ENCODE measurements at places on chromosomes 11 and 22.
A peak's percentile ranks its signal among the peaks of the same experiment; 100 is the strongest.

- DNase-seq = no peak
Measured at GRCh38 chr11:117219995-117220394, 11.9 kb downstream of the PCSK7 start.

DNA sequence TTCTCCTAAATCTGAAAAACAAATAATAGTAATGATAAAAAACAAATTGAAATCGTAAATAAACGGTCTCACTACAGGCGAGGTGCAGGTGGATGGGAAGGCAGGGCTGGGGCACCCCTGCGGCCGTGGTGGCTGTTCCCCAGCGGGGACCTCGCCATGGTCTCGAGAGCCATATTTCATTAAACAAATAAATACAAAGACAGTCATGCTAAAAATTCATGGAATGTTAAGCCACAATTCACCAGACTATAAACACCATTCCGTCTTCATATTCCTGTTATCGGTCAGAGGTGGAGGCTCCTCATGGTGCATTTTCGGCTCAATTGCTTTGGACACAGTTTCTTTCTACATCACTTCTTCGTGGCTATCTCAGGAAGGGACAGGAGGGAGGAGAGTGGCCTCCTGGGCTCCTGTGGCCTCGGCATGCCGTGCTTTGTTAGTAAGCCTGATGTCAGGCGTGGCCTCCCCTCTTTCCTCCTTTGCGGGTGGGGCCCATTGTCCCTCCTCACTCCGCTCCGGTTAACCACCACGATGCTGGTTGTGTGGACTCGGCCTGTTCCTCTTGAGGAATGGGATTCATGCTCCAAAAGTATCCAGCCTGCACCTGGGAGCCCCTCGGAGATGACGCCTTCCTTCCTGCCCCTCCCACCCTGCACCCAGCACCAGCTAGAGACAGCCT lies 16.1 kb upstream of the BRSK2 start:
- DNase-seq = peak; percentile 52

GRCh38 chr11:120586072-120586471 lies 74.5 kb downstream of the GRIK4 start:
- no peak for DNase-seq

DNA sequence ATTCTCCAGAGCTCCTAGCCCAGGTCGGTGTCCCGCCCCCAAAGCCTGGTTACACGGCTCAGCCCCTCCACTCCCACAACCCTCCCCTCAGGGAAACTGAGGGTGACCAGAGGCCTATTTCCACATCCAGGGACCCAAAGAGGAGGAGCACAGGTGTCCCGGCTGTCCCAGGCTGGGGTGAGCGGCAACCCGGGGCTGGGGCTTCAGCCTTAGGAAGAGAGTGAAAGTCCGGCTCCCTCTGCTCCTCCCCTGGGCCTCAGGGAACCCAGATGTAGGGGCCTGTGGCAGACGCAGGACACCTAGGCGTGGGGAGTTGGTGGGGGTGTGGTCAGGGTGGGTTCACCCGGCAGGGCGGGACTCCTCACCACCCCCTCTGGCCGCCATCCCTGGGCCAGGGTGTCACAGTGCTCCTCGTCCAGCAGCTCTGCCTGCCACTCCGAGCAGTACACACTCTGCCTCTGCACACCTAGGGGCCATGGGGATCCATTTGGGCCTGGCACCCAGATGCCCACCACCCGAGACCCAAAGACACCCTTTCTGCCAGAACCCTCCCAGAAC lies 63.1 kb downstream of the ARFGAP3 start:
- DNase-seq = no peak

DNA sequence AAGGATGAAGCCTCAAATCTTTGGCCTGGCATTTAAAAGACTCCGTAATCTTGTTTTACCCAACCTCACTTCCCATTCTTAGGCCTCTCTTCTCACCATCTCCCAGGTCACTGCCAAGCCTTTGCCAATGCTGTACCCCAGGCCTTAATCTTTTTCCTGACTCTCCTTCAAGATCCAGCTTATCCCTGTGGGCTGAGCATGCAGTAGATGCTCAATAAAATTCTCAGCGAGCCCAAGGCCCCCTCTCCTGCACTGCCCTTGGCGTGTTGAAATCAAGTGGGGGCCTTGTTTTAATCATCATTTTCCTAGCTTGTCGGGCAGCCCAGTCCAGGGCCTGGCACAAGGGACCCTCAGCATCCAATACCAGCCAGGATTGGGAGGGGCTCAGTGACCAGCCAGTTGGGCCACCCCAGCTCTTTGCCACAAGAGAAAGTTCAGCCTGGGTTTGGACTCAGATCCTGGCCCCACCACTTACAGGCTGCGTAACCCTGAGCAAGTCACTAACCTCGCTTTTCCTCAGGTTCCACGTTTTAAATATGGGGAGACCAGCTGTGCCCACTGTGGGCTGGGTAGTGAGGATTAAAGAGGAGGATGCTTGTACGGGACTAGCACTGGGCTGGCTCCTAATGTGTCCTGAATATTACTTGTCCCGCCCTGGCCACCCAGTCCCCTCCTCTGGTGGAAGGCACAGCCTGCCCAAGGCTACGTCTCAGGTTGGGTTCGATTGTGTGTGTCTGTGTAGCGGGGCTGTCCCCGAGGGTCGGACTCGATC lies 943 bp upstream of the YWHAH start:
- no peak for DNase-seq

DNA sequence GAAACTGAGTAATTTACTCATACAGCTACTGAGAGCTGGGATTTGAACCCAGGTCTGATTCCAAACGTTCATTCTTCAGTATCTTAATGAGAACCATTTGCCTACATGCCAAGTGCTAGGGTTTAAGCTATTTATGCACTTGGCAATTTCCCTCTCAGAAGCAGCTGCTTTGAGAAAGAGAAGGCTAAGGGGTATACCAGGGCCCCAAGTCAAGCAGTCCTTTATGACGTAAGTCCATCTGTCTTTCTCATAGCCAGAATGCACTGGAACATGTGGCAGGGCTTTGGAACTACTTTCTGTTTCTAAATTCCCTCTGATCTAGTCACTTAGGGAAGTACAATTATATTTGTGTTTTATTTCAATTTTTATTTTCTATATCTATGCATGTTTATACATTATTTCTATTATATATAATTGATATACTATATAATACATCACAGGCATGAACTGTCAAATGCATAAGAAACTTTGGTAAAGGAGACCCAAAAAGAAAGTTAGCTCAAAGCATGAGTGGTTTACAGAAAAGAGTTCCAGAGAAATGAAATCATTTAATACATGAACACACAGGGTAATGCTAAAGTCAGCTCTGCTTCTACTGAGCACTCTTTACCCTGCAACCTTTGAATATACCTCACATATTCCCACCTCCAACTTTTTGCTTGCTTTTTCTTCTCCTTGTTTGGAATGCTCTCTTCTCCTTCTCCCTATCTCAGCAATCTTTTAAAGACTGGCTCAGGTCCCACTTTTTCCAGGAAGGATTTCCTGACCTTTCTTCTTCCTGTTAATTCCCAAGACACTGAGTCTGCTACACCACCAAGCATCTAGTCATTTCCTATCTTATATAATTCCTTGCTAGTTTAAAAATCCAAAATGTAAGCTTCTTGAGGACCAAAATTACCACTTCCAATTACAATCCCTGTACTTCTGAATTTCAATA lies 80.5 kb upstream of the GDPD4 start:
- peak; percentile 40 for DNase-seq

DNA sequence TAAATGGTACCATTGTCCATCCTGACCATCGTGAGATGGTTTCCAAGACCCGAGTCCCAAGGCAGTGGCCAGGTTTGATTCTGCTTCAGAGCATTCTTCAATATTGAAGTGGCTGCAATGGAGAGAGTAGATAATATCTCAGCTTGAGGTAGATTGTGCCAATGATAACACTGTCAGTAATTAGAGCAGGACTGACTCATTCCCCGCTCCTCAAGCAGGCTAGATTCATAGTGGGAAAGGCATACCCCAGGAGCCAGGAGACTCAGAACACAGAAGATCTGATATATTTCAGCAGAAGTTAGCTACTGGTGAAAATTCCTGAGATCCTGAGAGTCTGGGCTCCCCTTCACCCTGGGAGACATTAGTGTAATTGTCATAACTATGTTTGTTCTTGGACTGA lies 55.6 kb upstream of the LARGE1 start:
- no peak for DNase-seq

DNA sequence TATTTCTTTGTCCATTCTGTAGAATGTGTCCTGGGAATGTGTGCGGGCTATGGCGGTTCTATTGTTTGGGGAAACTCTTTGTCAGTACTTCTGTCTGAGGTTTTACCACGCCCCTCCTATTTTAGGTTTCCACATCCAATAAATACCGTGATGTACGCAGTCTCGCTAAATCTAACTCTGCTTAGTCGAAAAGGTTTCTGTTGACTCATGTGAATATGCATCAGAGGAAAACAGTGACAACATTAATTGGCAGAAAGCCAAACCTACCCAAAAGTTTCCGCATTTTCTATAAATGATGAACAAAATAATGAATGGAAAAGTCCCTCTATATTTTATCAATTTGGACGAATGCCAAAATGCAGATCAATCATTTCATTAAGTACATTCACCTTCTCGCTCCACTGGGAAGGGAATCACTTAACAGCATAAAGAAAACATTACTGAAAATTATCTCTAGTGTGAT lies 143.4 kb downstream of the MAML2 start:
- peak; percentile 57 for DNase-seq

- DNase-seq = no peak
Measured at GRCh38 chr11:19821993-19822392, 109.4 kb downstream of the NAV2 start.

DNA sequence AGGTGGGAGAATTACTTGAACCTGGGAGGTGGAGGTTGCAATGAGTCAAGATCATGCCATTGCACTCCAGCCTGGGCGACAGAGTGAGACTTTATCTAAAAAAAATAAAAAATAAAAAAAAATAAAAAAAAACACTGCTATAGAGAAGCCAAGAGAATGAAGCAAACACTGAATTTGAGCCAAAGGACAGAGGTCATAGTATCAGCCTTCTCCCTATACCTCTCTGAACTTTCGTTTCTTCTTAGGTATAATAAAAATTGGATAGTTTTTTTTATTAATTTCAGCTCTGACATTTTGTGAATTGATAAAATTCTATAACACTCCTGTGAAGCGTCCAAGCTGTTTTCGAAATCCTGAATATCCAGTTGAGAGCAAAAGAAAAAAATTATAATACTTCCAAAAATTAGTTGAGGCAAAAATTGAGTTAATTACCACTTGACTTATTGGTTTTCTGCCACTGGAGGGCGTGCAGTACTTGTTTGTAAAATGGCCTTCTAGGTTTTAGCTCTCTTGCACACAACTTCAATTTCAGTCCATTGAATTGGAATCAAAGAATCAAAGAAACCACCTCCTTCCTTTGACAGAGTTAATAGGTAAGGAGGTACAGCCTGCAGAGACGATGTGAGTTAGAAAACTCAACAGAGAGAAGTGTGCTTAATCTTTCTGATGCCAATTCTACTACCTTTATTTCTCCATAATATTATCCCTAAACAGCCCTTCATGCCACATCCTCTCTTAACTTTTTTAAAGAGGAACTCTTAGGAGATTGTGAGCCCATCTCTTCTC lies 143.2 kb downstream of the BBOX1 start:
- peak; percentile 69 for DNase-seq

DNA sequence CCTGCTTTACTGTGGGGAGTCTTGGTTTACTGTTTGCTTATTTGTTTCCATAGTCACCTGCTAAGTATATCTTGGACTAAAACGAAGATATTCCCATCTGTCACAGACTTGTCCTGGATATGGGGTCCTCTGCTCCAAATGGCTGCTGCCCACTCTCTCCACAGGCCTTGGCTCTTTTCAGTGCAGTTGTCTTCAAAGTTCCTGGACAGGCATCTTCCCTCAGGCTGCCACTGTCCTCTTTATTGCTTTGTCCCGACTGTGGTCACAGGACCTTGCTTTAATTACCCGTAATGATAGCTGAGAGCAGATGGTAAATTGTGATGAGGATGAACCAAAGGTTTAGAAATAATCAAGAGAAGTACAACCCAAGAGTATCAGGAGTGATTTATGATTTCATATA lies 713.9 kb upstream of the CCDC179 start:
- no peak for DNase-seq

DNA sequence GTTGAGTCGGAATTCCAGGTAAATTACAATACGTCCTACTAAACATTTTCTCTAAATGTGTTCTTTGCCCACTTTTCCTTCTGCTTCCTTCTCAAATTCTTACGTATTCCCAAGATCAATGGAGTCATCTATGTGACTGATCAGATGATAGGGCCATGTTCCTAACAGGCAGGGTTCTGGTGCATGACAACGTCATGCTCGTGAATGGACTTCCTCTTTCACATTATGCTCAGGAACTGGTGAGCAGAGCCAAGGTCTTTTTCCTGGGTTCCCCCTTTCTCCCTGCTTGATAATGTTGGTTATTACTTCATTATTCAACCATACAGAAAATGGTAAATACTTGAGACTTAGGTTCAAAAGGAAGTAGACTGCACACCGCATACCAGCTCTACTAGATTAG lies 789.4 kb downstream of the OPCML start:
- no peak for DNase-seq

DNA sequence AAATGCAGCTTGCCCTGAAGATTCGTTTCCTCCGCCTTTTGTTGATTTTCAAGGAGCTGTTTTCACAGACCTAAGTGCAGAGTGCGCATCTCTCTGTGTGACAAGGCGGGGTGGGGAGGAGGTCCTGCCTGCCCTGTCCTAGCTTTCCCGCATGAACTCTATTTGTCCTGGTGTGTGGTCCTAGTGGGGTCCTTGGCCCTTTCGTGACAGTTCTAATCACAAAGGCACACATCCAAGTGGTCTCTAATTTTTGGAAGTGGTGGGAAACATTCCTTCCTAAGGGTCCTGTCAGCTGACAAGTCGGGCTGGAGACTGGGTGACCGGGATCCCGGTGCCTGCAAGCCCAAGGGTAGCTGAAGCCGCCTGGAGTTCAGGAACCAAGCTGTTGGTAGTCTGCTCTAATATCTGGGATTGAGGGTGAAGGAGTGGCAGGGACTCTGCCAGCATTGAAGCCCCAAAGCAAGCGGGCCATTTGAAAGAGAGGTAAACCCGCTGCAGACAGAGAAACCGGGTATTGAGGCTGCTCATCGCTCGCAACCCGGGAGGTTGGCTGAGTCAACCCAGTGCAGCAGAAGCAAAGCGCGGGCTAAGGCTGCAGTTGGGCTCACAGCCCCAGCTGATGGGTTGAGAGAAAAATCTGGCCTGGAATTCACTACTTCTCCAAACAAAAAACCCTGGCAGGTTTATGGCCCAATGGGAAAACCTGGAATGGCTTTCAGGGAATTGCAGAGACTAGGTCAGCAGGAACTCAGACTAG lies 28.1 kb upstream of the FBXO3 start:
- peak; percentile 93 for DNase-seq

- peak; percentile 56 for DNase-seq
Measured at GRCh38 chr11:28963187-28963586, 855.0 kb downstream of the METTL15 start.

GRCh38 chr11:34318111-34319037 lies 39.4 kb downstream of the ABTB2 start:
- no peak for DNase-seq

DNA sequence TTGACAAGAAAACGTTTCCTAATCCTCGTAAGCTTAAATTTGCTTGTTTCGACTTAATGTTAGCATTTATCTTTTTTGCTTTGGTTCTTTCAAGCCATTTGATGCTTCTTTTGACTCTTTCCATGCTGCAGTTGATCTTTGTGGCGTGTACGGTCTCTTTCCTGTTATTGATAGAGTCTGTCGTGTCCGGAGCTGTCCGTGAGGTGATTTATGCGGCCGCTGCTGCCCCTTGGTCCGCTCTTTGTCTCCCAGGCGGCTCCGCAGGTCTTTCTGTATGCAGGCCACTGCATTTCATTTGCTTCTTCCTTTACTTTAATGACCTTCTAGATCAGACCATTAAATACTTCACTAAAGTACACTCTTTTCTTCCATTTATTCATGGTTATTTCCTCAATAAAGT lies 50.3 kb downstream of the TBC1D22A start:
- no peak for DNase-seq

- no peak for DNase-seq
Measured at GRCh38 chr11:118640332-118641154, 33.1 kb downstream of the PHLDB1 start.

- no peak for DNase-seq
Measured at GRCh38 chr11:103948187-103948763, 88.2 kb upstream of the DDI1 start.

Measured in fibroblast of skin of back (primary cell).